Eye (tissue), 1 donor: ENCODE measurements at places on chromosomes 1 and 21.

DNA sequence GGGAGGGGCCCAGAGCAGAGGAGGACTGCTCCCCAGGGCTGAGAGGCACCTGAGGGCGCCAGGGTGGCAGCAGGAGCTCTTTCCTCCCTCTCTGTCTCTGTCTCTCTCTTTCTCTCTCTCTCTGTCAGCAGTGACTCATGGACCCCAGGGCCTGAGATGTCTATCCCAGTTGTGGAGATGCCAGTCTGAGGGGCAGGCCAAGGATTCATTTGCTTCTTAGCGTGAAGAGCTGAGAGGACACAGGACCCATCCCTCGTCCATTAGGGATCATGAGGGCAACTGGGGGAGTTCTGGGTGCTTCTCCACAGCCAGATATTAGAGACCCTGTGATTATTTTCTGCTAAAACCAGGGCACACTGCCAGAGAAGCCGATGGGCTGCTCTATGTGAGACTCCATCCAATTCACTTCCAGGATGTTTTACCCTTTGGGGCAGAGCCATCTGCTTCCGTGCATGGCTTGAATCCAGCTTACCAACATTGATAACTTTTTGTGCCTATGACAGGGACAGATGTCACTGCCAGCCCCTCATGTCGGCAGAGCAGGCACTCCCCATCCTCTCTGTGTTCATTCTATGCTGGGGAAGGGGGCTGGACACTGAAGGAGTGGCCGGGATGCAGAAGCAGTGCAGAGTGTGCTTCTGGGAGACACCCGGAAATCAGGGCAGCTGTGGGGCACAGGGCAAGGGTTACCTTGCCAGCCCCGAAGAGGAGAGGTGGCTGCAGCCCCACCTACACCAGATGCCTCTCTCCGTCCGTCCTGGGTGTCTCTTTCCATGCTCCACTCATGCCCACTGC lies 4.1 kb upstream of the PCBP3 start:
- no peak for DNase-seq

- DNase-seq = no peak
Measured at GRCh38 chr1:183830389-183830788, 25.5 kb downstream of the RGL1 start.

GRCh38 chr1:30743584-30744059 lies 14.0 kb downstream of the LAPTM5 start:
- DNase-seq = no peak

GRCh38 chr1:54378157-54378873 lies 27.9 kb downstream of the SSBP3 start:
- DNase-seq = peak; percentile 92

DNA sequence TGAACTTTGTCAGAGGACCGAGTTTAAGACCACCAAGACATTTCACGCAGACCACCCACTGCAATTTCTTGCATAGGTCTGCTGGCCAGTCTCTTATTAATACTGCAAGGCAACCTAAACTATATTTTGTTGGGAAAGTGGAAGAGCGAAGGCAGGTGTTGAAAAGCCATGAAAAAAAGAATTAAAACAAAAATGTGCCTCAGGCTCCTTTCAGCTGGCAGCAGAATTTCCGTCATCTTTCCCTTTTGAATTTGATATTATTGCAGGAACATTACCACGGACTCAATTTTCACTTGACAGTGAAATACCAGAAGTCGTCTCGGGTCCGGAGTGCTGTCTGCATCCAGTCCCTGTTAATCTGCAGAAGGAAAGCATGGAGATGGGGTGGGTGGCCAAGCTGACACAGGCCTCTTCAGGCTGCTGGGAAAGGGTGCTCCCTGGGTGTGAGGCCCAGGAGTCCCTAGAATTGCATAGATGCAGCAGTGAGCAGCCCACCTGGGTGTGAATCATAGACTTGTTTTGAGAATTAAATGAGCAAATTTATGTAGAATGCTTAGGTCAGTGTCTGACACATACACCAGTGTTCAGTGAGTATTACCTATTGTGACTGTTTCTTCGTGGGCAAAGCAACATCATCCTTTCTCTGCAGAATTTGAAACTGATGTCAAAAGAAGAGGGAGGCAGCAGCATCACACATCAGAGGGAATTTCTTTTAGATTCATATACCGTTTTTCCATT lies 150.7 kb downstream of the PBX1 start:
- no peak for DNase-seq

GRCh38 chr1:183267646-183268431 lies 81.8 kb downstream of the LAMC2 start:
- no peak for DNase-seq

DNA sequence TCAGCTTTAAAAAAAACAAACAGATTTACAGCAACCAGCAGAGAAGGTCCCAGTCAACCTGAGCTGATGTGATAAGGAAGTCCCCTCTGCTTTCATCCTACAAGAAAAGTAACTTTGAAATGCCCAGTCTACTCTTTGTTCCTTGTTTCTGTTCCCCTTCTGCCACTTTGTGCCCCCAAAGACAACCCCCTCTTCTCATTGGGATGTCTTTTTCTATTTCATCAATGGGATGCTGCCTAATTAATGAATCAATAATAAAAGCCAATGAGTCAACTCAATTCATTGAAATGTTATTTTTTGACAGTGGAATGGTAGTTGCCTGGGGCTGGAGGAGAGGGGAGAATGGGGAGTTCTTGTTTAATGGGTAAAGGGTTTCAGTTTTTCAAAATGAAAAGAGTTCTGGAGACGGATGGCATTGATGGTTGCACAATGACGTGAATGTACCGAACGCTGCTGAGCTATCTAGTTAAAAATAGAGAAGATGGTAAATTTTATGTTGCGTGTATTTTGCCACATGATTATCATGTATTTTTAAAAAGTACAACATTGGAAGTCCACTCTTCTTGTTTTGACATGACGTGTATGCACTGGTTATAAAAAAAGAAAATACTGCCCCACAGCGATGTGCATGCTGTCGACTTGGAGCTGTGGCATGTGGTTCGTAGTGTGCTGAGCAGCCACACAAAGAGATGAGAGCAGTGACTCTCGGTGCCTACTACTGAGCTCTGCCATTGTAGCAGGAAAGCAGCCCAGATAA lies 22.4 kb upstream of the PADI2 start:
- no peak for DNase-seq

- no peak for DNase-seq
Measured at GRCh38 chr1:211574705-211575104, 4.3 kb downstream of the SLC30A1 start.

DNA sequence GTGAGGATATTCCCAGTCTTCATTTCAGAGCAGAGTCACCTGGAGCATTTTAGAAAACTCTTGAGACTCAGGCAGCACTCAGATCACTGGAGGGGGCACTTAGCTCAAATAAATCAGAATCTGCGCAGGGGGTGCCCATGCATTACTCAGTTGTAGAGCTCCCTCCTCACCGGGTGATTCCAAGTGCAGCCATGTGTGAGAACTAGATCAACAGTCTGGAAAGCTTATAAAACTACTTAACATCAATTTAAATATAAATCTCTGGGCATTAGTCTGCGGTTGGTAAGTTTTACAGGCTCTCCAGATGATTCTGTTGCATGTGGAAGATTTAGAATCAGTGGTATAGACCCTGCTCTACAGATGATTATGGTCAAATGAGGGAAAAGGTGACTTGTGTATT lies 128.6 kb downstream of the ST6GALNAC3 start:
- peak; percentile 47 for DNase-seq

- no peak for DNase-seq
Measured at GRCh38 chr1:150262388-150263320, 5.1 kb downstream of the CA14 start.

- peak; percentile 12 for DNase-seq
Measured at GRCh38 chr1:69765951-69766350, 198.2 kb downstream of the LRRC7 start.
